Karpas-422 (cell line): ENCODE measurements at places on chromosomes 4 and X. TPM values are rescaled to one million over a fixed set of nuclear protein-coding genes. Genes with fewer than 3 reads are reported as not detected.

- DNase-seq, result no peak
Measured at GRCh38 chr4:2451036-2451520, 17.8 kb upstream of the RNF4 start.

- DNase-seq, result no peak
Measured at GRCh38 chrX:71482228-71482958, 50.5 kb upstream of the OGT start.

GRCh38 chr4:88216395-88216794 is 58.0 kb upstream of the ABCG2 start:
- no peak for DNase-seq

GRCh38 chr4:7129871-7130620 is 62.2 kb upstream of the GRPEL1 start:
- DNase-seq, result no peak

- peak; percentile 86 for DNase-seq
Measured at GRCh38 chrX:155819966-155820491, 61.1 kb upstream of the VAMP7 start.

DNA sequence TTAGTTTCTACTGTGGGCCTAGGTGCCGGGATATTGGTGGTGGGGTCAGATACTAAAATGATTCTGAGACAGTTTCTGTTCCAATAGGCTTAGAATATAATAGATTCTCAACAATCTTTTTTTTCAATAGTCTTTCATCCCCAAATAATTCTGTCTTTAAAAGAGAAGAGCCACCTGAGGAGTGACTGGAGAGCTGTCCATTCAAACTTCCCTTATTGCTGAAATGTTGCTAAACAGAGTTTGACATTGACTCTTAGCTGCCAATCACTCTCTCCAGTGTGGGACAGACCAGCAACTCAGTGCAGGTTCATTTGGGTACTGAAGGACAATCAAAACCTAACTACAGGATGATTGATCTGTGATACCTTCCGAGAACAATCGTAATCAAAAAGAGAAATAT is 12.4 kb upstream of the ADH7 start:
- no peak for DNase-seq

Gene GNRHR
- total RNA-seq, result not detected in 2 replicates

Gene NSUN7
- not detected in 2 replicates for total RNA-seq

Gene AGTR2
- not detected in 2 replicates for total RNA-seq

Gene SGCB
- total RNA-seq, result 9.6 and 9.8 TPM in 2 replicates

Gene PAGE2B
- not detected in 2 replicates for total RNA-seq

Gene MAGEC2
- total RNA-seq, result not detected in 2 replicates

Gene ENOX2
- 6.0 and 6.3 TPM in 2 replicates for total RNA-seq

Gene PLXNB3
- not detected in 2 replicates for total RNA-seq

Gene ZNF157
- total RNA-seq, result 0.52 and 0.90 TPM in 2 replicates

Gene NAP1L5
- 17.9 and 23.2 TPM in 2 replicates for total RNA-seq
